ENCODE measurements at places on chromosomes 1 and 21.
A peak's percentile ranks its signal among the peaks of the same experiment; 100 is the strongest.

DNA sequence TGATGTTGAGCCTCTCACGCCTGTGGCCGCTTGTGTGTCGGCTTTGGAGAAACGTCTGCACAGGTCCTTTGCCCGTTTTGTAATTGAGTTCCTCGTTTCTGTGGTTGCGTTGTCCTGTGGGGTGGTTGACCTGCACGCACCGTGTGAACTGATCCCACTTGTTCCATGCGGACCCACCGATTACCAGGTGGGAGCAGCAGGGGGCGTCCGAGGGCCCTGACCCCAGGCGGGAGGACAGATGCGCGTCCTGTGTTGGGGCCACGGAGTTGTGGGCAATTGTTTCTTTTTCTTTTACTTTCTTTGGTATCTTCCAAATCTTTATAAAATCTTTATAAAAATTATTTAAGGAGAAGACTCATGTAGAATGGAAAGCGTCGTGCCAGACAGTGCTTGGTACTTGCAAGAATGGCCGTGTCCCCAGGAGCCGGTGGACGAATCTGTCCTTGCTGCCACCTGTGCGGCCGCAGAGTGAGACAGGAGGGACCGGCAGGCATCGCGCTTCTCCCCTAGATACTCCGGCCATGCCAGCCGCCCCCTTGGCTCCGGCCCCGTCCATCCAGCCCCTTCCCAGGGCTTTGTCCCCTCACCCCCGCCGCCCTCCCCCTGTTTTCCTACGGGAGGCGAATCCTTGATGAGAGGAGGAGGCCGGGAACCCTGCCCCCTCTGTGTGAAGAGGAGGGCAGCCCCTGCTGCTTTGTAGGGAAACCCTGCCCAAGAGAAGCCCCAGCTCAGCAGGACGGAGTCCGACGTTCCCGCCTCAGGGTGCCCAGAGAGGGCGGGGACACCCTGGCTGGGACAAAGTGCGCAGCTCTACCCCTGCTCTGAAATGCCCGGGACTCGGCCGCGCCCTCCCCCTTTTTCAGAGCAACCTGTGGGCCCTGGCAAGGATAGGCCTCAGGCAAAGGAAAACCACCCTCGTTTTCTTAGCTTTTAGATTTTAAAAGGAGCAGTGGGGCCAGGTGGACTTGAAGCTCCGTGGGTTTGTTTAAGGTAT lies 41.7 kb downstream of the PRKCZ start:
- DNase-seq = no peak

DNA sequence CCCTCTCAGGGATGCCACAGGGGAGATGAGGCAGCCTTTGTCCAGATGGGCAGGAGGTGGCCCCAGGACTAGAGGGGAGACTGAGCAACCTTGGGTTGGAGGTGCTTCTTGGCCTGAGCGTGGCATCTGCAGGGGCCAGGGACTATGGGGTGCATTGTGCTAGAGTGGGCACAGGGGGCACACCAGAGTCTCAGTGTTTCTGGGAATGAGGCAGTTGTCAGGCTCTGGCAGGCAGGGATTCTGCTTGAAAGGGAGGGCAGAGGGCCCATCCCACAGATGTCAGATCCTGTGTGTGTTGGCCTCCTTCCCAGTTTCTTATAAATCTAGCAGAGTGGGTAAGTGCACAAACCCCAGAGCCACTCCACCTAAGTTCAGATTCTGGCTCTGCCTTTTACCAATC lies 13.7 kb downstream of the LGR6 start:
- peak; percentile 34 for DNase-seq

- DNase-seq = no peak
These were observed 38.1 kb downstream of the PLEKHA6 start for GRCh38 chr1:204321665-204322064.

DNA sequence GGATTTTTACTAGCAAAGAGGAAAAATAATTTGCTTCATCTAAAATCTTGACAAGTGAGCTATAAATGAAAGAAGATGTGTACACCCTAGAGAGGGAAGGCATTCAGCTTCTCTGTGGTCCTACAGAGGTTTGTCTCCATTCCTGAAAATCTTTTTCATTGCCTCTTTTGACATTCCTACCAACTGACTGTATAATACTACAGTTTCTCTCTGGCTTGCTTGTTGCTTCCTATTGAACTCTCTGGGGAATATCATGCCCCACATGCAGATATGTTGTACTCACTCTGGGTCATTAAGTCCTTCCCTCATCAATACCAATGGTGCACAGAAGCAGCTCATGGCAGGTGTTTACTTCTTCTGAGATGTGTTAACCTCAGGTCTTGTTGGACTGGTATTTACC lies 371.2 kb upstream of the PLXNA2 start:
- no peak for DNase-seq

DNA sequence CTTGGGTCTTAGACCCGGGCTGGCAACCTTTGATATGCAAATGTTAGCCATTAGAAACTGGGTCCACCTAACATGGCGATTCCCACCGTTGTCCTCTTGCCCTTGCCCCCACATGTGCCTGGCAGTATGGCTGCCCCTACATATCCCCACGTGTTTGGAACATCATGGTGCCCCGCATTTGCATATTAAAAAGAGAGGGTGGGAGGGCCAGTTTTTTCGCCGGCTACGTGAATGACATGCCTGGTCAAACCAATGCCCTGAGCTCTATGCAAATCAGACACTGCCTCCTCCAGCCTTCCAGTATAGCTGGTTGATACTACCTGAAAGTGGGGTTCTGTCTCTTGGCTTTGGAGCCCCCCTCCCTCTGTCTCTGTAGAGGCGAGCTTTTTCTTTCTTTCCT lies 133.0 kb downstream of the CDC42BPA start:
- DNase-seq = no peak

DNA sequence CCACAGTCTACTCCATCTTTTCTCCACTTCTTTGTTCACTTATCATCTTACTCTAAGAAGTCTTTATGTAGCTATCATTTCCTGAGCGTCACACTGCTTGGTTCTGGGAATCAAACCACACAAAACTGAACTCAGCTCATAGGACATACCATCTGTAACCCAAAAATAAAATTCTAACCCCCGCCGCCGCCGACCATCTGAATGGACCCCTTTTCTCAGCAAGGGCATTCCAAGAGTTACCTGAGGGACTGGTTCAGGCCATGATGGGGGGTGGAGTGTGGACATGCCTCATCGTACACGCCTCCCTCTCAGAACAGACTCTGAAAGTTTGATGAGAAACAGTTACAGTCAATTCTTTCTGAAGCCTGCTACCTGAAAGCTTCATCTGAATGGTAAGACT lies 12.6 kb upstream of the CHI3L2 start:
- no peak for DNase-seq

DNA sequence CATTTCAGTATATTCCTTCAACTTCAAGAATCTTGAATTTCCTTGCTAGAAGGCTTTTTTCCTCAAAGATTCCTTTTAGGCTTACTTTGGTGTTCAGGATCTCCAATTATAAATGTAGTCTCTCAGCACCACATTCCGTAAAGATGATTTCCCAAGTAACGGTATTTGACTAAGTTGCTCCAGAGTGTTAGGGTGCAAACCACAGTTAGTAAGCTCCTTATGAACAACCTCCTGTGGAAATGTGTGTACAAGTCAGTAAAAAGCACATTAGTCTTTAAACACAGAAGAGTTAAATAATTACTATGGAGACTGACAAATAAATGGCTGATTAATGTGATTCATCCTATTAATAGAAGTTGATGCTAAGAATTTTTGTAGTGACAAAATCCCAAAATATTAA lies 10.3 kb downstream of the DONSON start:
- no peak for DNase-seq

DNA sequence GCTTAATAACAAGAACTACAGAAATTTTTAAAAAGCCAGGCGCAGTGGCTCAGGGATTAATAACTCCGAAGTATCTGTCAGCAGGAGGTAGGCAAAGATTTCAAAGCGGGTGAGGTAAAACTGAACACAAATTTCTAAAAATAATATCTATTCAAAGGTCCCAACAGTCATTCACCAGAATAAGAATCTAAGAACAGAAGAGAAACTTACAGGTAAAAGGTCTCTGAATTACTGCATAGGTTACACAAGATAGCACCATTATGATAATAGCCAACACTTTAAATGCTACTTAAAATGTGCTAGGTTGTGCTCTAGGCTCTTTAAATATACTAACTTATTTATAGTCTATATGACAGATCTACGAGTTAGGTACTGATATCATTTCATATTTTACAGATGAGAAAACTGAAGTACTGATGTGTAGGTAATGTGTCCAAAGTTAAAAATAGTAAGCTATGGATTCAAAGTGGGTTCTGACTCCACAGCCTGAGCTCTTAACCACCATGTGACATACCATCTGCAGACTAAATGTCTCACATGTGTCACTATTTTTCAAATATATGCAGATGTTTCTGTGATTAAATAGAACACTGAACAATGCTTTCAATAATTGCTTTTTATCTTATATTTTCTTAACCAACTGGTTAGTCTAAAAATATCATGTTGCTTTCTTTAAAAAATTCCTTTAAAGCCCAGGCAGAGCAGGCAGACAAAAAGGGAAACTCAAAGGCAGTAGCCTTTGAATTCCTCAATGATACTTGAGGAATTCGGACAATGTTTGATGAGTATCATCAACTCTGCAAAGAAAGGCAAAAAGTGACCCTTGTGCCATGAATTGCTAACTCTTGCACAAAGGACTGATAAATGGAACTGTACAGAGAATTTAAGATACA lies 80.5 kb upstream of the TTC39A start:
- no peak for DNase-seq

GRCh38 chr1:44071461-44071860 lies 40.2 kb upstream of the SLC6A9 start:
- no peak for DNase-seq

DNA sequence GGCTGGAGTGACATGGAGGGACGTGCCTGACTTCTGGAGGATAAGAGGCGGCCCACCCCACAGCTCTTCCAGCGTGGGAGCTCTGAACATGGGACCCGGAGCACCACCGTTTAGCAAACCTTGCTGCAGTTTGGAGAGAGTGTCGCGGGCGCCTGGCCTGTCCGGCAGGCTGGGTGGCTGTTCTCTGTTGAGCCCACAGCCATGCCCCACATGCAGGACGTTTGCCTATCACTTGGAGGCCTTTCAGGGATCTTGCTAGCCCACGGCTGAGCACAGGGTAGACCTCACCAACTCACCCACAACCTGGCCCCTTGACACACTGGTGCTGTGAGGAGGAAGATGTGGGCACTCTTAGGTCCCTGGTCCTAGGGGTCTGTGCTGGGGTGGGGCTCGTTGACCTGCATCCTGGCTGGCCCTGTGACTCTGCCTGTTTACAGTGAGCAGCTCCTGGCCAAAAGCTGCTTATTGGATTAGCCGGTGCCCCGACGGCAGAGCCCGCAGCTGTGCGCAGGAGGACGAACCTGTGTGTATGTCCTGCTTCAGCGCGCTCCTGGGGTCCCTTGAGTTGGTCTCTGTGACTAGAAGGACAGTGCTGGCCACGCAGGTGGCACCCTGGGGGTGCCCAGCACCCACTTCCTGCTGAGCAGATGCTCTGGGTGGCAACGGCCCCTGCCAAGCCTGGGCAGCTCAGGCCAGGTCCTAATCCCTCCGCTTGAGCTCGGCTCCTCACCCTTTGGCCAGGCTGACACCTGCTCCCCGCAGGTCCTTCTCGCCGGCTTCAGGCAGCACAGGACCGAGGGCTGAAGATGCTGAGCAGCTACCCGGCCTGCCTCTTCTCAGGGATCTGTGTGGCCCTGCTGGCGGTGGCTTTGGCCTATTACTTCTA lies 72.4 kb upstream of the TRAPPC10 start:
- DNase-seq = no peak

DNA sequence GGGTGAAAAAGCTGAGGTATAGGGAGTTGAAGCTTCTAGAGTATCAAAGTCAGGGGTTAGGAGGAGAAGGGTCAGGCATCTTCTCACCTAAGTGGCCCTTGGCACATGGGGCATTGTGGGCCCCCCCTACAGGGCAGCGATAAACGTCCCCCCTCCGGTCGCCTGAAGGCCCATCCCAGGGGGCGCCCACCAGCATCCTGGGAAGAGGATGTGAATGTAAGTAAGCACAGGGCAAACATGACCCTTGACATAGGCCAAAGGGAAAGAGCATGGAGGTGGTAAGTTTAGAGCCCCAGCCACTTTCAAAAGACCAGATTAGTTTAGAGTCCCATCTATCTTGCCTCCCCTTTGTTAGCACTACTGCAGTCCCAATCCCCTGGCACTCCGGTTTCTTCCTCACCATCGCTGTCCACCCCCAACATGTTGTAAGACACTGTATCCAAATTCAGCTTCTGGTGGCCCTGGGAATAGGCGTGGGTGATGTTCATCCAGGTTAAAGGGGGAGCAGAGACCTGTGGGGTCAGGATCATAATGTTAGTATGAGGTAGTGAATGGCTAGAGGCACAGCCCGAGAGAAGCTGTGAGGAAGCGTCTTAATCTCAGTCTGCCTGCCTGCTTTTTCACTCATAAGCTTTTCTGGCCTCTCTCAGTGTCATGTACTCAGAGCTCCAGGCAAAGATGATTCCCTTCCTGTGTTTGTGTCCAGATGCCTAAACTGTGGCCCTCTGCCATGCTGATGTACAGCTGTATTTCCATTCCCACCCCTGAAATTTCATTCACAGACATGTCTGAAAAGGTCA lies 2.7 kb downstream of the ITGA10 start:
- no peak for DNase-seq

DNA sequence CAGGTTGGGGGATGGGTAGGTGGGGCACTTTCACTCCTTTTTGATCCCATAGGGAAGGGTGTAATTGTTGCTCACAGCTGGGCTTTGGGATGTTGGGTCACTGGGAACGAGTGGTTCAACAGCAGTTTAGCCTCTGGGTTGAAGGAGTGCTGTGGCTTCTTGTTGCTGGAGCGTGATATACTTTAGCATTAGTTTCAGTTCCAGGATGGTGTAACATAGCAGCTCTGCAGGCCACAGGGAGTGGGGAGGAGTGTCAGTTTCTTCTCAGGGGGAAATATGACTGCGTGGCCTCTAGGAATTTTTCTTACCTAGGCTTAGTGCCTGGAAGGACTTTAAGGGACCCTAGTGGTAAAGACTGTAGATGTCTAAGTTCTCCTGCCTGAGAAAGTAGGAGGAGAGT lies 1105.3 kb upstream of the TMPRSS15 start:
- DNase-seq = no peak

- no peak for DNase-seq
These were observed 10.9 kb downstream of the RNF11 start for GRCh38 chr1:51247022-51247421.

GRCh38 chr1:212609701-212610574 lies 1.4 kb downstream of the ATF3 start:
- DNase-seq = no peak

GRCh38 chr1:203176273-203177035 lies 828 bp upstream of the MYBPH start:
- no peak for DNase-seq

DNA sequence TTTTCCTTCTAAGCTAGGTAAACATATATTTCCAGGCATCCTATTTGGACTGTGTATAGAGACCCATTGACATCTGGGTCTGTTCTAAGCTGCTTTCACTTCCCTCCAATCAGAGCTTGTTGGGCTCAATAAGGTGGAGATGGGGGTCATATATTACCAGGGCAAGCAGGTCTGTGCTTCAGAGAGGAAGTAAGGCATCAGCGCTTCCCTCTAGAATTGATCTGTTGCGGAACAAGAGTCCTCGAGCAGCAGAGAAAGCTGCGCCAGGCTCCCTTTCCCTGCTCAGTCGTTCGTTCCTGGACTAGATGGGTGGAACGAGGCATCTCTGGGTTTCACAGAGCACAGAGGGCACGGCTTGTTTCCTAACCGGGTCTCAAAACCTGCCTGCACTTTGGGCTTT lies 63.5 kb downstream of the DISC1 start:
- DNase-seq = peak; percentile 79

Data from DMS79 treated with DMSO at 0.1 percent for 48 hours (cell line).